ENCODE measurements at places on chromosomes 7 and 10. TPM values are rescaled to one million over a fixed set of nuclear protein-coding genes. Genes with fewer than 3 reads are reported as not detected.

DNA sequence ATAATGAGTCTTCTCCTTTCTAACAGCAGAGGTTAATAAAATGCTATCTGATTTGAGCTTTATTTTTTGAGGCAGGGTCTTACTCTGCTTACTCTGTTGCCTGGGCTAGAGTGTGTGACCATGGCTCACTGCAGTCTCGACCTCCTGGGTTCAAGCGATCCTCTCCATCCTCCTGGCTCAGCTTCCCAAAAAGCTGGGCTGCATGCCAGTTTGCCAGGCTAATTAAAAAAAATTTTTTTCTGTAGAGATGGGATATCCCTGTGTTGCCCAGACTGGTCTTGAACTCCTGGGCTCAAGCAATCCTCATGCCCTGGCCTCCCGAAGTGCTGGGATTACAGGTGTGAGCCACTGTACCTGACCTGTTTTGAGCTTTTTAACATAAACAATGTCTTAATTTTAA lies 56.7 kb downstream of the SCD start:
- no peak for DNase-seq

GRCh38 chr7:27822245-27822644 lies 82.3 kb downstream of the TAX1BP1 start:
- DNase-seq: no peak

GRCh38 chr7:20980232-20980631 lies 193.5 kb upstream of the SP8 start:
- no peak for DNase-seq

DNA sequence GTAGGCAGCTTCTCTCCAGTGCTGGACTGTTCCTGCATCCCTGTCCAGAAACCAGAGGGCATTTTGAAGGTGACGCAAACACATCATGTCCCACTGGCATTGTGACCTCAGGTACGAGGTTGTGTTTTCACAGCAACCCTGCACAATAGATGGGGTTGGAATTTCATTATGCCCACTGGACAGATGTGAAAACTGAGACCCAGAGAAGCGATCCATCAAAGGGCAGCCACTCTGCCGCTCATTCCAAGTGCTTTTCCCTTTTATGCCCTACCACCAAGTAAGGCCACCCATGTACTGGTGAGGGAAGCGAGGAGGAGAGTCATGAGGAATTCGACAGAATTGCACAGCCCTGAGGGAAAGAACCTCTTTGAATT lies 63.3 kb downstream of the CALML3 start:
- no peak for DNase-seq

DNA sequence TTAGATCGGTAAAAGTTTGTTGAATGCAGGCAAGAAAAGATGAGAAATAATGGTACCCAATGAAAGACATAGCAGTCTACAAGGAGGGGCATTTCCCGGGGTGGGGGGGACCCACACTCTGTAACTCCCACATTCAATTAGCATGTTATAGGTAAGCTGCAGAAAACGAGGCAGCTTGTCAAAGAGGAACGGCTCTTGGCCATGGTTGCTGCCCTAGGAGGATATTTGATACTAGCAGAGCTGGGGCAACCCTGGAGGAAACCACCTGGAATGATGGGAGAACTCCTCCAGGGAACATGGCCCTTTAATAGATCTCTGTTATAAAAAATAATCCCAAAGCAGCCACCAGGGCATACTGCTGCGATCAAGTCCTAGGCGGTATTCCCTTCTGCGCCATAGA lies 98.5 kb downstream of the EGFR start:
- no peak for DNase-seq

DNA sequence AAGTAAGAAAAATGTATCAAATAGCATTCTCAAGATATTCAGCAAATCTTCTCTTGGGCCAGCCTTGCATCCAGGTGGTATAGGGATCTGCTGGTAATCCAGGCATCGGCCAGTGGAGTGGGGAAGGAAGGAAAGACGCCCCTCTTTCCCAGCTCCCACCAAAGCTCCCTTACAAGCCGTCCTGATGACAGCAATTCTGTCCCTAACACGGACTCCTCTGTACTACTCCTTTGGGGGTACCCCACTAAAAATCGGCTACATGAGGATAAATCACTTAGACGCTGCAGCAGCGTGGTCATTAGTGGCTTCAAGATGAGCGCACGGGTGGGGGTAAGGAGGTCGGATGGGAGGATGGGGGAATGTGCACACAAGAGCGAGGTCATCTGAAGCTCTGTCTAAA lies 24.7 kb upstream of the NUB1 start:
- no peak for DNase-seq

GRCh38 chr7:77351539-77352004 lies 64.6 kb downstream of the GSAP start:
- DNase-seq: no peak

DNA sequence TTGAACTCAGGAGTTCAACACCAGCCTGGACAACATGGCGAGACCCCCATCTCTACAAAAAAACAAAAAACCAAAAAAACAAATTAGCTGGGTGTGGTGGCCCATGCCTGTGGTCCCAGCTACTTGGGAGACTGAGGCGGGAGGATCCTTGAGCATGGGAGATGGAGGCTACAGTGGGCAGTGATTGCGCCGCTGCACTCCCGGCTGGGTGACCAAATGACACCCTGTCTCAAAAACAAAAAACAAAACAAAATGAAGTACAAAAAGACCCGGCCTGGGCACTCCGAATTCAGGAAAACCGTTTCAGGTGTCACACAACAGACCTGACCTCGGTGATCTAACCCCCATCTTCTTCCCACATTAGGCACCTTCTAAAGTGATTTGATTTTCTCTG lies 65.5 kb downstream of the INSIG1 start:
- DNase-seq: no peak

- no peak for DNase-seq
Measured at GRCh38 chr10:100067466-100067865, 14.2 kb downstream of the CPN1 start.

- DNase-seq: no peak
Measured at GRCh38 chr10:58070956-58071355, 196.7 kb downstream of the IPMK start.

DNA sequence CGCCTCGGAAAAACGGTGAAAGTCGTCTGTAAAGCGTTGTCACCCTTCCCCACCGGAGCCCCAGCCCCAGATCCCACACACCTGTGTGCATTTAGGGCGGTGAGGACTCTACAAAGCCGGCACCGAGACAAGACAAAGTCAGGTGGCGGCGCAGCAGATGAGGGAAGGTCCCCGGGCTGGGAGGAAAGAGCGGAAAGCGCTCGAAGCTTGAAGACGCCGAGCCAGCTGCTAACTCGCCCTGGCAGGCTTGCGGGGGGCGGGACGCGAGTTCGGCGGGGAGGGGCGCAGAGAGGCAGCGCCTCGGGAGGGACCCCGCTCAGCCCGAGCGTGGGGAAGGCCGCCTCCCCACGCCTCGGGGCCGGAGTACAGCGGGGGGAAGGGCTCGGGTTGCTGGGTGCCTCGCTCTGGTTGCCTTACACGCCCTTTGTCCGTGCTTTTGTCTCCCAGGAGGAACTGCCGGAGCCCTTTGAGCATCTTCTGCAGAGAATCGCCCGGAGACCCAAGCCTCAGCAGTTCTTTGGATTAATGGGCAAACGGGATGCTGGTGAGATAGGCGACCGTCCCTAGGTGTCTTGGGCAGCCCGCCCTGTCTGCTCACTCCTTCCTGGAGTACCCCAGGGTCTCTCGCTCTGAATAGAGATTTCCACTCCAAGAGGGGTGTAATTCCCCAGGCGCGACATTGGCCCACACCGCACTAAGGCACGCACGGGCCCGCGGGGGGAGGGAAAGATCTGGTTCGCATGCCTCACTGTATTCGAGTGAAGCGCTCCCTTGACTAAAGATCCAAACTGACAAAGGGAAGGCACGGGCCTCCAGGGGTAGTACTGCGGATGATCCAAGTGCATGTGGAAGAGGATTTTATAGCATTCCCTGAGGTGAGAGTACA lies 1.6 kb downstream of the TAC1 start:
- DNase-seq: no peak

DNA sequence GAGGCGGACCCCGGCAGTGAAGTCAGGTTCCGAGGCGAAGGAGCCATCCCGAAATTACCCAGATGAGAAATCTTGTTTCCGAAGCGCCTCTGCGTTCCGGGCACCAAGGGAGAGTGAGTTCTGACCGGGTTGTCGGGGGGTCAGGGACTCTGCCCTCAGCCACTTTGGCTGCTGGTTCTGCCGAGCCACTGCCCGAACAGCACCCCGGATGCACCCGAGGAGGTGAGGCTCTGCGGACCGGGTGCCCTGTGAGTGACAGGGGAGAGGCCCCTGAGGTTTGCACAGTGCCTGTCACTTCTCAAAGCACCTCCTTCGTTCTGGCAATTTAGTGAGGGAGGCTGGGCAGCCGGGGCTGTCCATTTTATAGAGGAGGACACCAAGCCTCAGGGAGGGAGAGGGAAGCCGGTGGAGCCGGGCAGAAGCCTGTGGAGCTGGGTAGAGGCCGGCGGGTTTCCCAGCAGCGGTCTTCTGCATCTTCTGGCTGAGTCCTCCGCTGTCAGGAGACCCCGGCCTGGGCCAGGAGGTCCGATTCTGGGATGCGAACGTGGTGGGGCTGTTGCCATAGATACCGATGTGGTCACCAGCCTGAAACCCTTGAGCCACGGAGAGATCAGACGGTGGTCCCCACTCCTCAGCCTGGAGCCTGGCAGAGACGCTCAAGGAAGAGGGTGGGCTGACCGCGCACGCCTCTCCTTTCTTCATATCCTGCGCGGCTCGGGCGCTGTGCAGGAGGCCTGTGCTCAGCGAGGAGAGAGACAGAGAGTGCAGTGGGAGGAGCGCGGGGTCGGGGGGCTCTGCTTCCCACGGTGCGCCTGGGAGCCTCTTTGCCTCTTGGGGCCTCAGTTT lies 18.9 kb upstream of the SHH start:
- no peak for DNase-seq

DNA sequence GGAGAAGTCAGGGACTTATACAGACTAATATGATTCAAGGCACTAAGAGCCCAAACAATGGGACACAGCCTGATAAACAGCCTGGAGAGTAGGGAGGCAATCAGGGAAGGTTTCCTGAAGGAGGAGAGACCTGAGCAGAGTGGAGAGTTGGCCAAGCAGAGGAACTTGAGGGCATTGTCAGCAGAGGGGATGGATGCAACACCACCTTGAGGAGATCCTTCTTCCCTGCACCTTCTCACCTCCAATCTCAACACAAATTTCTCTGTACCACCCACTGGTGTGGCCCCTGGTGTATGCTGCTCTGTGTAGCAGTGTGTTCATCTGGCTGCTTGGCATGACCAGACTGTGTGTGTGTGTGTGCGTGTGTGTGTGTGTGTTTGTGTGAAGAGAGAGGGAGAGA lies 146.2 kb downstream of the WDR11 start:
- no peak for DNase-seq

DNA sequence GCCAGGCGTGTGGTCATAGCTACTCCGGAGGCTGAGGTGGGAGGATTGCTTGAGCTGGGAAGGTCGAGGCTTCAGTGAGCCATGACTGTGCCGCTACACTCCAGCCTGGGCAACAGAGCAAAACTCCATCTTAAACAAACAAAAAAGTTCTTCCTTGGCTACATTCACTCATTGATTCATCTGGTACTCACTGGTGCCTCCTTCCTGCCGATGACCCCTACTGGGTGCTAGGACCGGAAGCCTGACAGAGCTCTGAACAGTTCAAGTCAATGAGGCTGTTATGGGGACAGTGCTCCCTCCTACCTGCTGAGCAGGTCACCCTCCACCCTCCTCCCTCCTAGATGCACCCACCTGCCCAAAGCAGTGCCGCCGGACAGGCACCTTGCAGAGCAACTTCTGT lies 4.9 kb downstream of the PCOLCE start:
- DNase-seq: no peak

The TDRD1 gene
- total RNA-seq: 0.24 TPM

The HK1 gene
- 57.3 TPM for total RNA-seq

The FAM241B gene
- not detected for total RNA-seq

The HOXA4 gene
- 4.1 TPM for total RNA-seq

The DNA2 gene
- total RNA-seq: 9.4 TPM

The MAGI2 gene
- 51.5 TPM for total RNA-seq

The TPST1 gene
- 88.1 TPM for total RNA-seq

All from umbilical cord (tissue), 2 donors.